NCI-H1092 (cell line): ENCODE measurements at places on chromosomes 13 and 19.

GRCh38 chr19:49590971-49591730, at the start of gene PRR12:
Gene PRR12, plus strand, starts transcription at chr19:49591182. Its CDS starts 473 bp downstream, at chr19:49591655.
- DNase-seq = peak; percentile 54

DNA sequence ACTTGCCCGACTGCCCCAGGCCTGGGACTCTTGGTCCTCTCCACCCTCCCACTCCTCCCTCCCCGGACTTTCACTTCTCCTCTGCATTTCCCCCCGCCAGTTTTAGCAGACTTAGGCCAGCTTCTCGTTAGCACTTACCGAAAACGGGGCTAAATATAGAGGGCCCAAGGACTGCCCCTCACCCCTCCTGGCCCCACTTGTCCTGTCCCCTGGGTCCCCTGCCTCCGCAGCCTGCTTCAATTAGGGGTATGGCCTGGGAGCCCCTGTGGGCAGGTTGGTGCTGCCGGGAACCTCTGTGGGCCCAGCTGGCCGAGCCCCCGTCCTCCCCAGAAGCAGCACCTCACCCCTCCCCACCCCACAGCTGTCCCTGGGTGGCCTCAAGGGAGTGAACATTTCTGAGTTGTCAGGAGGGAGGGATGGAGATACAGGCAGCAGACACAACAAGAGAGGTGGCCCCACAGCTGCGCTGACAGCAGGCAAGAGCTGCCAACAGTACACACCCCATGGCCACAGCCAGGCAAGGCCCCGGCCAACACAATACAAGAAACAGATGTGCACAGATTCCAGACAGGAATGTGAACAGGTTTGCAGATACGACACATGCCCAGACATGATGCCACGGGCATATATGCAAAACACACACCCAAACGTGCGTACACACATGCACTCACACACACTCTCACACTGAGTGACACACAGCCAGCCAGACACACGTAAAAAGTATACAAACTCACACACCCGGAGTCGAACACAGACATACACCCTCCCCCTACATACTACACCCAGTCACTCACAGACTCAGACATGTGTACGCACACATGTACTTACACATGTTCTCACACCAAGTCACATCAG, 2.6 kb downstream of the POU2F2 start:
- no peak for DNase-seq

- no peak for DNase-seq
Observed at GRCh38 chr19:35044317-35045117, 3.0 kb downstream of the HPN start.

DNA sequence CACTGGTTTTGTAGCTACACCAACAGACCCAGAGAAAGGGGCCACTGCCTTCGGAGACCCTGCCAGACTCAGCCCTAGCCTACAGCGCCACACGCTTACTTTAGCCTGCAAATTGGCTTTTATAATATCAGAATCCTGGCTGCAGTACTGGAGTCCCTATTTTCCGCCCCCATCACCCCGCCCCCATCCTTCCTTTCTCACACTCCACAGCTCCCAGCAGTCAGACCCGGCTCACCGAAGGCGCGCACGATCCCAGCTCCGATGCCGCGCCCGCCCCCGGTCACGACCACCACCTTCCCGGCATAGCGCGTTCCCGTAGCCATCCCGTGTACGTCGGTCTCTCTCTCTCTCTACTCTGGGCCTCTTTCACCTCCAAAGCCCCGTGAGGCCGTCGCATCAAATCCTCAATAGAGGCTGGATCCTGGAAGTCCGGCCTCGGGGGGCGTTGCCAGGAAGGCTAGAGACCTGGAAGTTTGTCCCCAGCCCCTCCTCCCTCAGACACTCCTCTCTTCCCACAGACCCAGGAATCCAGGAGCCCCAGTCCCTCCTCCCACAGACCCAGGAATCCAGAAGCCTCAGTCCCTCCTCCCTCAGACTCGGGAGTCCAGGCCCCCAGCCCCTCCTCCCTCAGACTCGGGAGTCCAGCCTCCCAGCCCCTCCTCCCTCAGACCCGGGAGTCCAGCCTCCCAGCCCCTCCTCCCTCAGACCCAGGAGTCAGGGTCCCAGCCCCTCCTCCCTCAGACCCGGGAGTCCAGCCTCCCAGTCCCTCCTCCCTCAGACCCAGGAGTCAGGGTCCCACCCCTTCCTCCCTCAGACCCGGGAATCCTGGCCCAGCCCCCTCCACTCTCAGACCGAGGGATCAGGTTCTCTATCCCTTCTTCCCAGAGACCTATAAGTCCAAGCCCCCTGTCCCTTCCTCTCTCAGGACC, at the start of gene HSD17B14:
TSS of gene HSD17B14 (minus strand) at position 403 of the 929 bp plus-strand sequence. CDS start at position 323, 80 bp downstream.
- no peak for DNase-seq

- DNase-seq = no peak
Observed at GRCh38 chr19:411723-412355, 2.9 kb upstream of the C2CD4C start.

- no peak for DNase-seq
Observed at GRCh38 chr13:31394506-31394905, 194.7 kb downstream of the B3GLCT start.

DNA sequence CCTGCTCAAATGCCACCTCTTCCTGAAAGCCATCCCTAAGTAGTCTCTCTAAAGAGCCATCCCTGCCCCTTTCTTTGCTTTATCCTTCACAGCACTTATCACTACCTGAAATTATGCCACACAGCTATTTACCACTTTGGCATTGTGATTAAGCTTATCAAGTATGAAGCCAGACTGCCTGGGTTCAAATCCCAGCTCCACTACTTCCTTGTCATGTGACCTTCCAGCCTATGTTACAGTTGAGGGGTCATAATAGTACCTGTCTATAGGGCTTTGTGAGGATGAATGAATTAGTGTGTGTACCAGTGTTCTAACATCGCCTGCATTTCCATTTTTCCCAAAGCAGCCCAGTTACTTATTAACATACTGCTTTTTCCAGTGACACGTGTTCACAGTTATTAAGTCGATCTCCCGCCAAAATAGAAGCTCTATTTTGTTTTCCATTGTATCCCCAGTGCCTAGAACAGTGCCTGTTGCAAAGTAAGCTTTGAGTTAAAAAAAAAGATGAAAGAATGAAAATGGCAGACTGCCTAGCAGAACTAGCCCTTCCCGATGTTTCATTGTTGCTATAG, 32.8 kb downstream of the ZSWIM9 start:
- DNase-seq = no peak

- DNase-seq = no peak
Observed at GRCh38 chr19:17532557-17532956, 21.1 kb downstream of the PGLS start.

DNA sequence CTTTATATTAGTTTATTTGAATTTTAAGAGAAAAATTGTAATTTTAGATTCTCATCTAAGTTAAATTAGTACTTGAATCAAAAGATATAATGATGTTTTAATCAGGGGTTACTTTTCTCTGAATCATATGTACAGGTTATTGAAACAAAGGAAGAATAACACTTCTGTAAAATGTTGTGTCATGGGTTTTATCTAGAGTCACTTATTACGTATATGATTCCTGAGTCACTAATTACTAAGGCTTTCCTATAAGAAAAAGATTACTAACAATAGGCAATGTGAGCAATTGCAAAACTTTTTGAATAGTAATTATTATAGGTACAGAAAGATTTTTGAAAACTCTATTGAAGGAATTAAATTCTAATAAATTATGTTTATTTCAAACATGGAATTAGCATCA, 99.2 kb upstream of the KLF5 start:
- no peak for DNase-seq

DNA sequence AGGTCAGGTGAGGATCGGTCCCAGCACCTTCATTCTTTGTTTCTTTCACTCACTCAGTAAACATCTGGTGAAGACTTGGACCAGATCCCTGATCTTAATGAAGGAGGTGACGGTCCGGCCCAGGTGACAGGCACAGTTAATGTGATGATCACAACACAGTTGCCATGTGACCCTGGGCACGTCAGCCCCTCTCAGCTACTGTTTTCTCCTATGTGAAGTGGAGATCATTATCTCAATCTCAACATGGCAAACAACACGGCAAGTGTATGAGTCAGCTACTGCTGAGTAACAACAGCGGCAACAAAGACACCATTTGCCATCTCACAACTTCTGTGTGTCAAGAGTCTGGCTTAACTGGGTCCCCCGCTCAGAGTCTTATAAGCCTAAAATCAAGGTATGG, 74.6 kb downstream of the GNG7 start:
- DNase-seq = no peak

- DNase-seq = no peak
Observed at GRCh38 chr19:18017275-18018083, 9.5 kb downstream of the ARRDC2 start.

GRCh38 chr13:112818040-112818697, 128.3 kb downstream of the ATP11A start:
- DNase-seq = no peak

GRCh38 chr19:10159610-10160009, 35.1 kb downstream of the DNMT1 start:
- no peak for DNase-seq

DNA sequence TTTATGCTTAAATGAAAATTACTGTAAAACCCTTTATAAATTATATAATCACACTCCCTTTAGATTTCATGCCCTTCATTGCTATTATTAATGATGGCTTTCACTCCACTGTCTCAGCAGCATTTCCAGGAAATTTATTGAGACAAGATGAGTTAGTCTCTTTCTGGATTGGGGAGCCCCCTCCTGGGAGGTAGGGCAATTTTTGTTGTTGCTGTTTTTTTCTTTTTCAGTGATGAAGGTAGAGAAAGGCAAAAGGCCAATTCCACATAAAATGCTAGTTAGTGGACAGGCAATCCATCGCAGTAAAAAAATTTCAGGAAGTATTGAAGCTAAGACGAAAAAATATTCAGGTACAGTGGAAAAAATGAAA, 80.2 kb downstream of the TEX26 start:
- DNase-seq = no peak

DNA sequence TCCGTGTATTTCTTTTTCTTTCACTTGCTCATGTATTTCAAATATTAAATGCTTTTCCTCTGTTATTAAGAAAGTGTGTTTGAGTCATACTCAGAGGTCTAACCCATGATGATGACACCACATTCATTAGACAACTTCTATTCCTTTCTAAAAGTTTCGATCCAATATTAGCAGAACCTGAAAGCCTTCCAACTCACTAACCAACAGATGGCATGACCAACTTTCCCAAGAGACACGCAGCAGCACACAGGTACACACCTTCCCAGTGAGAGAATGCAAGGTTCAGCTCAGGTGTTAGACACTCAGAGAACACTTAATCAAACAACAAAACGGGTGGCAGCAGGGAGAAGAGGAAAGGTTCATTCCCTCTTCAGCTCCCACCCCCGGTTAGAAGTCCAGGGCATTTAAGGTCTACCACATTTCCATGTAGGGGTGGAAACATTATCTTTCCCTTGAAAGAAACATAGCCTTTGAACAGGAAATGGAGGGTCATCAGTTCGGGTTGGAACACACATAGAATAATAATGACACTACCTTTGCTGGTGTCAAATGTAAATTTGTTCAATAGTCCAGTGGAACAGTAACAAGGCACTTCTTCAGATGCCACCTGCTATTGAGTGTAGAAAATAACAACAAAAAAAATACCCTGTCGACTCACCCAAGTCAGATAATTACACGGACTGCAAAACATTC, 404.2 kb downstream of the COG6 start:
- DNase-seq = no peak

- DNase-seq = no peak
Observed at GRCh38 chr13:51625555-51626345, 41.5 kb downstream of the WDFY2 start.

- DNase-seq = no peak
Observed at GRCh38 chr19:28393574-28394336, 819.2 kb downstream of the UQCRFS1 start.

DNA sequence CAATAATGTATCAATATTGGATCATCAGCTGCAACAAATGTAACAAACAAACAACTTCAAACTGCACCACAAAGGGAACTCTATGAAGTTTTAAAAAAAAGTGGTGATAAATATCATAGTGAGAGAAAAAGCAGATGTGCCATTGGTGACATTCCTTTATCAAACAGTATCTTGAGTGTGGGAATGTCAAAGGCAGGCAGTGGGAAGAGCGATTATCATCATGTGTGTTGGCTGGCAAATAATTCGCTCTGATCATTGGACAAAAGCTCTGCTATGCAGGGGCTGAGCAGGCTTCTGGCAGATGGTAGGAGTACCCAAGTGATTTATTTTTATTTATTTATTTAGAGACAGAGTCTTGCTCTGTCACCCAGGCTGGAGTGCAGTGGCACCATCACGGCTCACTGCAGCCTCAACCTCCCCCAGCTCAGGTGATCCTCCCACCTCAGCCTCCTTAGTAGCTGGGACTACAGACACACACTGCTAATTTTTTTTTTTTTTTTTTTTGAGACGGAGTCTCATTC, 55.9 kb upstream of the RANBP3 start:
- no peak for DNase-seq

DNA sequence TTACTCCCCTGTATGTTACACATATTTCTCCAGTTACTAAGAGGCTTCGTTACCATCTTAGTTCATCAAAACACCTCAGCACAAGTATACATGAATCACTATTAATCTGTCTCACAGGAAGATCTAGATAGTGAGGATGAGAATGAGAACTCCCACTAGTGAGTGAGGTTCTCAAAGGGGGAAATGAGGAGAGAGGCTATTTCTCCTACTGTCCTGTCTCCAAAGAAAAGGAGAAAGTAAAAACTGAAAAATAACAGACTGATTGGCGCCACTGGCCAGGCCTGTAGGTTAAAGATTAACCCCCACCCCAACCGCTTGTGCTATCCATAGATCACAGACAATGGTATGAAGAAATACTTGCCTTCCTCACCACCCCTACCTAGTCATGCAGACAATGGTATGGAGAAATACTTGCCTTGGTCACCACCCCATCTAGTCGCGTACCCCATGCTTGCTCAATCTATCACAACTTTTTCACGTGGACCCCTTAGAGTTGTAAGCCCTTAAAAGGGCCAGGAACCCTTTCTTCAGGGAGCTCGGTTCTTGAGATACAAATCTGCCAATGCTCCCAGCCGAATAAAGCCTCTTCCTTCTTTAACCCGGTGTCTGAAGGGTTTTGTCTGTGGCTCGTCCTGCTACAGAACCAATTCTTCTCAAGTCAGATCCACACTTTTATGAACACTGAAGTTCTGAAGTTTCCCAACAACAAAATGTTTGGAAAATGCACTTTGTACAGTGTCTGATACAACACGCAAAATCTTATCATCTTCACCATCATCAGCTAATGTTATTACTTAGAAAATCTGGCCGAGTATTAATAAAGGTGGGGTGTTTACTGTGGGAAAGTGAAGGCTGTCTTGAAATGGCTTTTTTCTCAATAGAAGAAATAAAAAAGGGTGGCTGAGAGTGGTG, 598.1 kb downstream of the UQCRFS1 start:
- no peak for DNase-seq

GRCh38 chr19:49855676-49856573, 5.0 kb downstream of the PTOV1 start:
- DNase-seq = no peak

- no peak for DNase-seq
Observed at GRCh38 chr13:26705536-26705935, 55.0 kb downstream of the GPR12 start.

GRCh38 chr13:104823071-104823470, 1712.4 kb downstream of the EFNB2 start:
- no peak for DNase-seq

- DNase-seq = peak; percentile 9
Observed at GRCh38 chr19:17967257-17968051, 547 bp downstream of the KCNN1 start.
